ENCODE measurements at places on chromosomes 11 and 22. TPM values are rescaled to one million over a fixed set of nuclear protein-coding genes. Genes with fewer than 3 reads are reported as not detected.

The MOV10L1 gene
- total RNA-seq, result 0.36 TPM

The MUC6 gene
- 2.3 TPM for total RNA-seq

The SCGB2A2 gene
- not detected for total RNA-seq

The CFAP300 gene
- total RNA-seq, result 24.0 TPM

The KRTAP5-9 gene
- total RNA-seq, result 2.2 TPM

All from prostate gland (tissue), 2 donors.